Endothelial cell of umbilical vein (primary cell): ENCODE measurements at places on chromosomes 4 and X. TPM values are rescaled to one million over a fixed set of nuclear protein-coding genes. Genes with fewer than 3 reads are reported as not detected.

Gene ARHGEF9
- 12.9 and 14.9 TPM in 2 replicates for total RNA-seq

Gene STPG2
- not detected in 2 replicates for total RNA-seq

Gene SGCB
- 54.0 and 54.4 TPM in 2 replicates for total RNA-seq

Gene OTUD6A
- total RNA-seq = not detected in 2 replicates

Gene ZNF330
- 31.0 and 34.2 TPM in 2 replicates for total RNA-seq

GRCh38 chr4:119228406-119228805 lies 15.9 kb downstream of the USP53 start:
- DNase-seq = no peak

DNA sequence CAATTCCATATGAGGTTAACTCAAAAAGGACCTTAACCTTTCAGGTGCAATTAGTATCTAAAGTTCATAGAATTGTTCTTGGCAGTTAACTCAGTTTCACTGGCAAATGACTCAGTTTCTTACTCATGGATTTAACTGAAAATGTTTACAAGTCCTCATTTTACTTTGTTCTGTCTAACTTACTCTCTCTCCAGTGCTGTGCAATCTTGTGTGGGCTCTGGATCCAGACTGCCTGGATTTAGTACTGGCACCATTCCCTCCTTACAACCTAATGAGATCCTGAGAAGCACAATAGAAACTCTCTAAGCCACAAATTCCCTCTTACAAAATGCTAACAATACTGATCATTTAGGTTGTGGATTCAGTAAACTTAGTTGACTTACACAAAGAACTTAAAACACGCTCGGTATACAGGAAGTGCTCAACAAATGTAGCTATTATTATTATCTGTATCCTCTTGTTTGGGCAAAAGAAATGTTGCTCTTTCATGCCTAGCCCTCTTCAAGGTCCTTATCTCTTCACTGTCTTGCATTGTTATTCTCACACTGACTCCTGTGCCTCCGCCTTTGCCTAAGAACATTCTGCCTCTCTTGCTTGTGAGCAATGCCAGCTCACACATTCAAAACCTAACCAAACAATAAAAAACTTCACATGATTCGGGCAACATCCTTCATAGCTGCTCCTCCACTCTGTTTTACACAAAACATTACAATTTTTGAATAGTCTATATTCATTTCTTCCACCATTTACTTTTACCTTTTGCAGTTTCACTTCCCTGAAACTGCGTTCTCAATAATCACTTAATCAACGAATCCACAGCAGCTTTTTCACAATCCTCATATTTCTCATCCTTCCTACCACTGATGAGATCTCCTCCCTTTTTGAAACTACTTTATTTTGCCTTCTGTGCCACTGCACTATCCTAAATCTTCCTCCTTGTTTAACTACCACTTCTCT lies 91.8 kb downstream of the PDE5A start:
- peak; percentile 3 for DNase-seq

DNA sequence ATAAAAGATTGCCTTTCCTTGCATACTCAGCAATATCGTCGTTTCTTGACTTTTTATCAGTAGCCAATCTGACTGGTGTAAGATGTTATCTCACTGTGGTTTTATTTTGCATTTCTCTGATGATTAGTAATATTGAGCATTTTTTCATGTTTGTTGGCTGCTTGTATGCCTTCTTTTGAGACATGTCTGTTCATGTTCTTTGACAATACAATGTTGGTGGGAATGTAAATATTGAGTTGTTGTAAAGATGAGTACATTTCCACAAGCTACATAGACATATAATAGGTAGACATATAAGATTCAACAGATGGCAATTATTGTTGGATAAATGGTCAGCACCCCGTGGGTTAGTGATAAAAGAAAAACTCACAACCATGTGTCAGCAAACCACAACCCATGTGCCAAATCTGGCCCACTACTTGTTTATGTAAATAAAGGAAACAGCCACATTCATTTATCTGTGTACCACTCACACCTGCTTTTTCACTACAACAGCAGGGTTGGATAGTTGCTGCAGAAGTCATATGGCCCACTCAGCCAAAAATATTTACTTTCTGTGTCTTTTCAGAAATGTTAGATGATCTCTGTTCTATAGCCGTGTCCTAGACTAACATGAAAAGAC lies 153.1 kb upstream of the VCX start:
- no peak for DNase-seq

- DNase-seq = no peak
These were observed 10.7 kb upstream of the ADH5 start for GRCh38 chr4:99099311-99099710.

DNA sequence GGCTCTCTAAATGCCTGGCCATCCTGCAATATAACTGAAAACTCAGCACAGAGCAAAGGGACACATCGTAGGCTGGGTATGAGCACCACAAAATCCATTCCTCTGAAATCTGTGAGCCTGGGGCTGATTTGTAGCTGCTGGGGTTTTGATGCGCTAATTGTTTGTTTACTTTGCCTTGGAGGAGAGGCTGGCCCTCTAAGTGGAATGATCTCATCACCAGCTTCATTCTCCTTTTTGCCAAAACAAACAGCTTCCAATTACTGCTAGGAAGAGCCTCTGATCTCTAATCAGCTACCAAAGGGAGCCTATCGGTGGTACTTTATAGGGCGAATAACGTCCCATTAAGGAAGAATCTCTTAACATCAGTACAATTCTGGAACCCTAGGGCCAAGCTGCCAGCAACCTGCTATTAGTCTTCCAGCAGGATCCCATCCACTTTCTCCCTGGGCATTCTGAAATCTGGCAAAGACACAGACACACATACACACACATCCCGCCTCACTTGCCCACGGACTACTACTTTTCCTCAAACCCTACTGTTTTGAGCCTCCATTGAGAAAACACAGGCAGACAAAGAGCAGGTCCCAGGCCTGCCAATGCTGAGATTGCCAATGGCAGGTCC lies 5.8 kb downstream of the ANOS1 start:
- DNase-seq = peak; percentile 45

DNA sequence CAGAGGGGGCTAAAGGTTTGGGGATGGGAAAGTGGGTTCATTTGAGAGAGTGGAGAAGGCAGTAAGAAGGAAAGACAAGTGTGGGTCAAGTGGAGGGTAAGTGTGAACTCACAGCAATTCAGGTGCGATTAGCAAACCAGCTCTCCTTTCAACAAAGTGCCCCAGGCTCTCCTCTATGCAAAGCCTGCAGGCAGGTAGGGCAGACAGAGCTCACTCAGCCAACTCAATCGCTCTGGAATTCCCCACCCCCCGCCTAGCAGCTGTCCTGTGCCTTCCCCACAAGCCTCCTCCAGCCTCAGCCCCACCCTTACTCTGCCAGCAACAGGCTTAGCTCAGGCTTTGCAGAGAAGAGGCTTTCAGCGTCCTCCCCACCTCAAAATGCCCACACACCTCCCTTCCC lies 14.8 kb upstream of the MAMLD1 start:
- DNase-seq = no peak

DNA sequence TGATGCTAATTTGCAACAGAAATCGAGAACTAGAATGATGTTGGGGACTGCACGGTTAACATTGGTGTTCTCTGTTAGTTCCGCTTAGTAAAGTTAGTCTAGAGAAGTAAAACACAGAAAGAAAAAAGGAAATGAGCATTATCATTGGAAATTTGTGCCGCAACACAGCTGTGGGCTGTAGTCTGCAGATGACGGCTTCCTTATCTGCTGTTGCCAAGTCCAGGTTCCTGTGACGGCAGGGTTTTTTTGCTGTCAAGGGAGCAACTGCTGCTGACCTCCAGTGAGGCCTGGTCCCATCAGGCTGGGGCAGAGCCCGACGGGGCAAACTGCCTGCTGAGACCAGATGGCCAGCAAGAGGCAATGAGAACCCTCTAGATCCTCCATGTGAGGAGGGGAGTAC lies 38.9 kb upstream of the PHEX start:
- no peak for DNase-seq

DNA sequence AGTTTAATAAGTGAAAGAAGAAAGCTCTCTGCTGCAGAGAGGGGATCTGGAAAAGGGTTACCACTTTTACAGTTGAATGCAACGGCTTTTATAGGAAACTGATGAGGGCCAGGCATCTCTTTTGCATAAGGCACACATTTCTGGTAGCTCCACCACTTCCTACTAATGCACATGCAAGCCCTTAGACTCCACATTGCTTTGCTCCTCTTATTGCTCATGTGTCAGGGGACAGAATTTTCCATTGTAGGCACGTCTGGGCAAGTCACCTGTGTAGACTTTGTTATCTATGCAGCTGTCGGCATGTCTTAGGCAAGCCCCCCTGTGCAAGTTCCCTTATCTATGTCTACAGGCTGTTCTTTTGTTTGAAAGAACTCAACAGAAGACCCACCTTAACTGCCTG lies 294.6 kb upstream of the STS start:
- no peak for DNase-seq

DNA sequence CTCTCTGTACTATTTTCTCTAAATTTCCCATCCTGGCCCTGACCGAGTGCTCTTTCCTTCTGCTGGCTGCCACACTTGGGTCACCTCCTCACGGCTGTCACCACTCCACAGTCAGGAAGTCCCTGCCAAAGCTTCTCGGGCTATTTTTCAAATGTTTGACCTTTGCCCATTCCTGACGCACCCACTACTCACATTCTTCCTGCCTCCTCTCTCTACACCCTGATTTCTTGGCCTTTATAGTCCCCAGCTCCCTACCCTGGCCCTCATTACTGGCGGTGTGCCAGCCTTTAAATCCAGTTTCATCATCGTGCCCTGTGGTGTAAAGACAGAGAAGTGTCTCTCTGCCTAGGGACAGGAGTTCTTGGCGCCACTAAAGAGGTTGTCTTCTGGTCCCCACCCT lies 46.4 kb upstream of the GATB start:
- no peak for DNase-seq

DNA sequence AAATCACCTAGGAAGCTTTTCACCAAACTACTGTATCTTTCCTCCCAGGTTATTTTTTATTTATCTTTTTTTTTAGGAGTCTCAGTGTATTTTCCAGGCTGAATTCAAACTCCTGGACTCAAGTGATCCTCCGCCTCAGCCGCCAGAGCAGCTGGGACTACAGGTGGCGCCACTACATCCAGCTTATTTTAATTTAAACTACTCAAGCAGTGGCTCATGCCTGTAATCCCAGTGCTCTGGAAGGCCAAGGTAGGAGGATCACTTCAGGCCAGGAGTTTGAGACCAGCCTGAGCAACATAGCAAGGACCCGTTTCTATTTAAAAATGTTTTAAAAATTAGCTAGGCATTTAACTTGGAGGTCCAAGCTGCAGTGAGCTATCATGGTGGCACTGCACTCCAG lies 37.8 kb downstream of the LEF1 start:
- no peak for DNase-seq

DNA sequence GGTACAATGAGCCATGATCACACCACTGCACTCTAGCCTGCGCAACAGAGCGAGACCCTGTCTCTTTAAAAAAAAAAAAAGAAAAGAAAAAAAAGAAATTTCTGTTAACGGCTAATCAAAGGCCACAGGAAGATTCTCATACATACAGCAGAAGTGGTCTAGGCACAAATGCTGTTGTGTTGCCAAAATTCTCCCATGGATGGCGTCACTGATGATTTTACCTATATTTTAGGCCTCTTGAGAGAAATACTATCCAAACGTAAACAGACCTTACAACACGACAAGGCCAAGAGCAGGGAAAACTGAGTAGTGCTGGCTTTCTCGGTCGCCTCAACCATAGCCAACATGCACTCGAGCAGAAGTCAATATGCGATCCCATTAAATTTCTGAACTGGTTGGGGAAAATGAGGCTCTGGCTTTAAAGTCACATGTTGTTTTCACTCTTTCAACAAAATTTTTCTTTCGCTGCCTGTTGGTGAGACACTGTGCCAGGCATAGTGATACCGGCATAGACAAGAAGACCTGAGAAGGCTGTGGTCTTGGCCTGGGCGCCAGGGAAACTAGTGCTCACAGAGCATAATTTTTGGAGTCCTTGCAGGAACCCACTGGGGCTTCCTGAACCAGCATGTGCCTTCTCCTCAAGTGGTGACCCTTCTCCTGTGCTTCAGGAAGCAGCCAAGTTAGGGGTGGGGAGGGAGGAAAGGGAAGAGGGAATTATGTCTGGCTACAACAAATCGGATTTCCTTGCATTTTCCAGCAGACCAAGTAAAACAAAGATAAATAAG lies 20.6 kb downstream of the SH3KBP1 start:
- peak; percentile 51 for DNase-seq

- DNase-seq = no peak
These were observed 2.3 kb downstream of the ADGRG4 start for GRCh38 chrX:136303041-136303440.

GRCh38 chrX:45557387-45557786 lies 356.7 kb upstream of the DIPK2B start:
- DNase-seq = peak; percentile 37

DNA sequence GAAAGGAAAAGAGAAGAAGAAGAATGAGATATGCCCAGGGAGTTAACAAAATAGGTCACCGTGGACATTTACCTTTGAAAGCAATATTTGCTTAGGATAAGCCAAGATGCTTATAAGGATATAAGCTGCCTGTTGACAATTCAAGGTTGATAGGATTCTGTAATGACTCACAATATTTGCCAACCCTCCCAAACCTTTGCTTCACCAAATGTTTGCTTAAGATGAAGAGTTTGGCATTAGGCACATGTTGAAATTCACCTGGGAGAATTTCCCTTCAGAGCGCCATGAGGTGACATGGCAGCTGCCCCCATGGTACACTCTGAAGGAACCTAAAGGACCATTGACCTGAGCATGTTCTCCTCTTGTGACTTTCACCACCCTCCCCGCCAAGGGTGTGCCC lies 4.6 kb downstream of the PALLD start:
- no peak for DNase-seq

GRCh38 chrX:133495464-133496391 lies 80.4 kb upstream of the GPC4 start:
- no peak for DNase-seq

DNA sequence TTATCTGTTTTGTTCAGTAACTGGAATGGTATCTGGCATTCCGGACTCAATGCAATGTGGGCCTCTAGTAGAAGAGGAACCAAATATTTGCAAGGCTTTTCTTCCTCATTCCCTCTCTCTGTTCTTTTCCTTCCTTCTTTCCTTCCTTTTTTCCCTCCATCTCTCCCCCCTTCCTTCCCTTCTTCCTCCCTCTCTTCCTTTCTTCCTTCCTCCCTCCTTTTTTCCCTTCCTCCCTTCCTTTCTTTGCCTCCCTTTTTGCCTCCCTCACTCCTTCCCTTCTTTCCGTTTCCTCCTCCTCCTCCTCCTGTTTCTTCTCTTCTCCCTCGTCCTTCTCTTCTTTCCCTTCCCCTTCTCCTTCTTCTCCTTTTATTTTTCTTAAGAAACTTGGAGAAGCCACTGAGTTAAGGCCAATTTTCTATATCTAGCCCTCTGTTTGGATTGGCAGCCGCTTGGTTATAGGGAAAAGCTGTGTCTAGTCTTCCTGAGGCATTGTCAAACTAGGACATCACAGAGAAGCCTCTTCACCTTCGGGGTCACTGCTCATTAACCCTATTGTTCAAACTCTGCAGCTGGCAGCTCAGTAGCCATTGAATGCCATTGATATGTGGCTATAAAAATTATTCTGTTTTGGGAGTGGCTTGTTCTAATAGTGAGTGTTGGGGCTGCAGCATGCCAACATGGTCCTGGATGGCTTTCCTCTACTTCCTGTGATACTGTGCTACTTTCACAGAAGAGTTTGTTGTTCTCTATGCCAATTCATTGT lies 95.9 kb downstream of the CFAP299 start:
- DNase-seq = no peak
